T-helper 17 cell (primary cell): ENCODE measurements at places on chromosomes 16 and 17.

GRCh38 chr17:33968350-33969044 lies 286.6 kb upstream of the CCL2 start:
- H3K4me3 ChIP-seq, result peak overlapping the region; percentile 19
- H3K27ac ChIP-seq, result peak overlapping the region; percentile 45
- peaks cover 25% of the 10 kb centered on the region for H3K4me1 ChIP-seq
- no peaks in the 10 kb centered on the region for H3K36me3 ChIP-seq
- no peak for DNase-seq
- H3K27me3 ChIP-seq, result no peaks in the 10 kb centered on the region

- H3K36me3 ChIP-seq, result no peaks in the 10 kb centered on the region
- H3K27ac ChIP-seq, result peak overlapping the region; percentile 57
- no peaks in the 10 kb centered on the region for H3K27me3 ChIP-seq
- DNase-seq, result peak; percentile 64
- no peak overlapping the region for H3K4me3 ChIP-seq
These were observed 17.9 kb downstream of the LIG3 start for GRCh38 chr17:34998205-34998604.

GRCh38 chr17:34443619-34444469 lies 80.8 kb upstream of the CCL1 start:
- no peak overlapping the region for H3K4me3 ChIP-seq
- no peak overlapping the region for H3K27ac ChIP-seq
- peaks cover 66% of the 10 kb centered on the region for H3K27me3 ChIP-seq
- DNase-seq, result no peak
- H3K36me3 ChIP-seq, result no peaks in the 10 kb centered on the region

DNA sequence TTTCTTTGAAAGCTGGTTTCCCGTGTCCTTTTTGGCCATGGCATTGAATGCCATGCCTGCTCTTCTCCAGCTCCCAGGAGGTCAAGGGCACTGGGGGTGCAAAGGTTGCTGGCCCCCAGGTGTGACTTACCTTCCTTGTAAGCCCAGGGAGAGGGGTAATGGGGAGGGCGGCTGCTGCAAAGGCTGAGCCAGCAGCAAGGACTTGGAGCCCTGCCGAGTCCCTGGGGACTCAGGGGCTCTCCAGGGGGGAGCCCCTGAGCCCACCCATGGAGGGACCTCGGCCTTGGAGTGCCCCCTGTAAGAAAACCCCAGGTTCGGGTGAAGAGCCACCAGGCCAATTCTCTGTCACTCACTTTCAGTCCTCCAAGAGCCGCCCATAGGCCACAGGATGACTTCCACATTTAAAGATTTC lies 5.9 kb upstream of the CCL22 start:
- no peak for DNase-seq
- no peak overlapping the region for H3K27ac ChIP-seq
- H3K36me3 ChIP-seq, result no peaks in the 10 kb centered on the region
- peaks cover 29% of the 10 kb centered on the region for H3K27me3 ChIP-seq
- peaks cover 13% of the 10 kb centered on the region for H3K4me1 ChIP-seq
- no peak overlapping the region for H3K4me3 ChIP-seq

DNA sequence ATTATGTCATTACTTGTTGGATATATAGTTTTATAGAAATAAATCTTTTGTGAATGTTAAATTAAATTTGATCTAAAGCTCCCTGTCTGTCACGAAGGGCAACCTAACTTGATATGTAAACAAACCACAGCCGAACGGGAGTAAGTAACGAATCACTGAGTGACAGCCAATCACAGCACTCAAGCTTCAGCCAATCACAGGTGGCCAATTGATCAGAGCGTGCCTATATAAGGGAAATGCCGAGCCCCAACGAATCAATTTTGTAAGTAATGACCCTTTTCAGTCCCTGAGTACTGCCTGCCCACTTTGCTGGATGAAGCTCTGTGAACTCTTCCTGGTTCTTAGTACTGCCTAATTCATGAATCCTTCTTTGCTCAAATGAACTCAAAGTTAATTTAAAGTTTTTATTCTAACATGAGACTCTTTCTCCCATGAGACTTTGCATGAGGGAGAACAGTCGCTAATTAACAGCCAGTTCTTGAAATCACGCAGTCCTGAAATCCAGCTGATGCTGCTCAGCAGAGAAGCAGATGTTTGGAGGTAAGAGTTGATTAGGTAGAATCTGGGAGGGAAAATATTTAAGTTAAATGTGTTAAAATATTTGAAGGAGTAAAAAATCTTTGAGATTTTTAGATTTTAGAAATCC lies 302.2 kb downstream of the CNTNAP4 start:
- no peaks in the 10 kb centered on the region for H3K4me1 ChIP-seq
- H3K27ac ChIP-seq, result no peak overlapping the region
- no peaks in the 10 kb centered on the region for H3K36me3 ChIP-seq
- no peaks in the 10 kb centered on the region for H3K27me3 ChIP-seq
- no peak overlapping the region for H3K4me3 ChIP-seq

GRCh38 chr16:15757630-15758251 lies 99.1 kb downstream of the MYH11 start:
- H3K27ac ChIP-seq, result no peak overlapping the region
- H3K4me1 ChIP-seq, result peaks cover 6% of the 10 kb centered on the region
- H3K27me3 ChIP-seq, result peaks cover 23% of the 10 kb centered on the region
- H3K36me3 ChIP-seq, result peaks cover 4% of the 10 kb centered on the region

- H3K4me3 ChIP-seq, result no peak overlapping the region
- no peak for DNase-seq
- no peaks in the 10 kb centered on the region for H3K36me3 ChIP-seq
- H3K27ac ChIP-seq, result no peak overlapping the region
These were observed 297.5 kb upstream of the XYLT1 start for GRCh38 chr16:17768257-17768656.

DNA sequence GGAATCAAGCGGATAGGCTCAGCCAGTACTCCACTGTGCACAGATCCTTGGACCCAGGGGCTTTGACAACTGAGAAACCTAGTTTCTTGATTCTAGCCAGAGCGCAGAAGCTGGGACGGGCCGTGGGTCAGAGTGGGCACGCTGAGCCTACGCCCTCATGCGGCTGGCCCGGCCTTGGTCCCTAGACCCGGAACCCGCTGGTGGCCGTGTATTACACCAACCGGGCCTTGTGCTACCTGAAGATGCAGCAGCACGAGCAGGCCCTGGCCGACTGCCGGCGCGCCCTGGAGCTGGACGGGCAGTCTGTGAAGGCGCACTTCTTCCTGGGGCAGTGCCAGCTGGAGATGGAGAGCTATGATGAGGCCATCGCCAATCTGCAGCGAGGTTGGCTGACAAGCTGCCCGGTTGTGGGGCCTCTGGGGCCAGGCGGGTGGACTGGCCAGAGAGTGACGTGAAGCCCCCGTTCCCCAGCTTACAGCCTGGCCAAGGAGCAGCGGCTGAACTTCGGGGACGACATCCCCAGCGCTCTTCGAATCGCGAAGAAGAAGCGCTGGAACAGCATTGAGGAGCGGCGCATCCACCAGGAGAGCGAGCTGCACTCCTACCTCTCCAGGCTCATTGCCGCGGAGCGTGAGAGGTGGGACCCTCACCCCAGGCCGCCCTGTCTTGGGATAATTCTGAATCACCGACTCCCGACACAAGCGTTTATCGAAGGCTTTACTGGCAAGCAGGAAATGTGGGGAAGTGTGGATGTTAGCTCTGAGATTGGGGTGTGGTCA lies 946 bp downstream of the STUB1 start:
- DNase-seq, result no peak
- no peaks in the 10 kb centered on the region for H3K36me3 ChIP-seq
- peak overlapping the region; percentile 83 for H3K4me3 ChIP-seq
- no peaks in the 10 kb centered on the region for H3K27me3 ChIP-seq

- H3K36me3 ChIP-seq, result peaks cover 8% of the 10 kb centered on the region
- H3K4me1 ChIP-seq, result peaks cover 17% of the 10 kb centered on the region
- H3K27me3 ChIP-seq, result no peaks in the 10 kb centered on the region
- peak overlapping the region; percentile 54 for H3K27ac ChIP-seq
These were observed 50.0 kb downstream of the SF3B3 start for GRCh38 chr16:70573451-70574121.

DNA sequence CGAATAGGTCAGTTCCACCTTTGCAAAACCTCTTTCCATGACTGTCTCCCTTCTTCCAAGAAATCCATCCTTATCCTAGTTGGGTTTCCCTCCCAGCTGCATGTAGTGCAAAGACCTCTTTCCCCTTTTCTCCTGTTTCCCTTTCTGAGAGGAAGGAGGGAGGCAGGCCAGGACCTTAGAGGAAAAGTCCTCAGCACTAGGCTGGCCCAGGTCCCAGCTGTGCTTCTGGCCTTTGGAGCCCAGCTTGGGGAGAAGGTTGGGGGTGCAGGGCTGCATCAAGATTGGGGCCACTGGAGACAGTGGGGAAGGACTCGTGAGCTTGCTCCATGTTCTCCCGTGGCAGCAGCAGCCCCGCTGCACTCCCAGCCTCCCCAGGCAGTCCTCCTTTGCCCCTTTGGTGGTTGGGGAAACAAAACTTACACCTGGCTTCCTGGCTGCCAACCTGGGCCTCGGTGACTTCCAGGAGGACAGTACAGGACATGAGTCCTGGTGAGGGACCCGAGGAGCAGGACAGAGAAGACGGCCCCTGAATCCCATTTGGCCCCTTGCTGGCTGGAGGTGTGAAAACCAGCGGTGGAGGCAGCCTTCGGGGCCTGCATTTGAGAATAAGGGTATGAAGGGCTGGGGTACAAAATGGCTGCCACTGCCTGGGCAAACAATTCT lies 481 bp downstream of the HEXIM2 start:
- peaks cover 6% of the 10 kb centered on the region for H3K36me3 ChIP-seq
- H3K4me3 ChIP-seq, result peak overlapping the region; percentile 96
- DNase-seq, result no peak
- peak overlapping the region; percentile 94 for H3K27ac ChIP-seq
- no peaks in the 10 kb centered on the region for H3K27me3 ChIP-seq

DNA sequence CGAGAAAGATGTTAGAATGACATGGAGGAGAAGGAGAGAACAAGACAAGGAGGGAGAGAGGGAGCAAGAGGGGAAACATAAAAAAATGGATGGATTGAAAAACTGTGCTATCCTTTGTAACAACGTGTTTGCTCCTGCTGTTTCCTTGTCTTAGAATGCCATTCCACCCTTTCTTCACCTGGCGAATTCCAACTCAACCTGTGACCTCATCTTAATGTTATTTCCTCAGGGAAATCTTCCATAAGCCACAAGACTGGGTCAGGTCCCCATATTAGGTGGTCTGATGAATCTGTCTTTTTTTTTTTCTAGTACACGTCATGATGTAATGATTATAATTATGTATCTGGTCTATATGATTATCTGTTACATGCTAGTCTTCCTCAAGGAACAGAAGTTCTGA lies 195.0 kb upstream of the MAF start:
- H3K36me3 ChIP-seq, result no peaks in the 10 kb centered on the region
- H3K27me3 ChIP-seq, result peaks cover 17% of the 10 kb centered on the region
- H3K4me1 ChIP-seq, result no peaks in the 10 kb centered on the region
- DNase-seq, result no peak

GRCh38 chr16:85239239-85239638 lies 127.0 kb upstream of the CIBAR2 start:
- no peak overlapping the region for H3K4me3 ChIP-seq
- no peak overlapping the region for H3K27ac ChIP-seq
- peaks cover 45% of the 10 kb centered on the region for H3K27me3 ChIP-seq
- no peaks in the 10 kb centered on the region for H3K36me3 ChIP-seq
- DNase-seq, result no peak
- no peaks in the 10 kb centered on the region for H3K4me1 ChIP-seq

DNA sequence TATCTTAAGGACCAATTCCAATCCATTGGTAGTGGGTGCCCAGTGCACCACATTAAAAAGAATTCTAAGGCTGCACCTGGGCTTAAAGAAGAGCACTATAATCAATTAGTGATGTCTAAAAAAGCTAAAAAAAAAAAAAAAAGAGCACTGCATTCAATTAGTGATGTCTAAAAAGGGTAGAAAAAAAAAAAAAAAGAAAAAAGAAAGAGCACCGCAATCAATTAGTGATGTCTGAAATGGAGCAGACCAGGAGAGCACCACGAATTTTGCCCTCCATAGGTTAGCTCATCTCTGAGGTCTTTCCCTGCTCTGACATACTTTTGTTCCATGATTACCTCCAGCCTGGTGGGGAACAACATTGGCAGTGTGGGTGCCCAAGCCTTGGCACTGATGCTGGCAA lies 18.9 kb upstream of the CYLD start:
- no peaks in the 10 kb centered on the region for H3K27me3 ChIP-seq
- peak overlapping the region; percentile 3 for H3K27ac ChIP-seq
- no peak for DNase-seq
- H3K4me3 ChIP-seq, result no peak overlapping the region
- peaks cover 15% of the 10 kb centered on the region for H3K4me1 ChIP-seq

GRCh38 chr16:29696881-29697331 lies 17.9 kb downstream of the QPRT start:
- H3K4me3 ChIP-seq, result no peak overlapping the region
- H3K4me1 ChIP-seq, result peaks cover 15% of the 10 kb centered on the region
- no peaks in the 10 kb centered on the region for H3K27me3 ChIP-seq
- H3K27ac ChIP-seq, result no peak overlapping the region
- DNase-seq, result no peak

GRCh38 chr16:56408379-56409098 lies 16.8 kb downstream of the AMFR start:
- no peak overlapping the region for H3K4me3 ChIP-seq
- peaks cover 4% of the 10 kb centered on the region for H3K4me1 ChIP-seq
- no peak overlapping the region for H3K27ac ChIP-seq
- peaks cover 5% of the 10 kb centered on the region for H3K36me3 ChIP-seq
- DNase-seq, result no peak
- no peaks in the 10 kb centered on the region for H3K27me3 ChIP-seq

- peaks cover 11% of the 10 kb centered on the region for H3K4me1 ChIP-seq
- no peaks in the 10 kb centered on the region for H3K36me3 ChIP-seq
- no peak for DNase-seq
- H3K27ac ChIP-seq, result no peak overlapping the region
- no peak overlapping the region for H3K4me3 ChIP-seq
- no peaks in the 10 kb centered on the region for H3K27me3 ChIP-seq
These were observed 82.3 kb downstream of the SSH2 start for GRCh38 chr17:29847527-29848400.

DNA sequence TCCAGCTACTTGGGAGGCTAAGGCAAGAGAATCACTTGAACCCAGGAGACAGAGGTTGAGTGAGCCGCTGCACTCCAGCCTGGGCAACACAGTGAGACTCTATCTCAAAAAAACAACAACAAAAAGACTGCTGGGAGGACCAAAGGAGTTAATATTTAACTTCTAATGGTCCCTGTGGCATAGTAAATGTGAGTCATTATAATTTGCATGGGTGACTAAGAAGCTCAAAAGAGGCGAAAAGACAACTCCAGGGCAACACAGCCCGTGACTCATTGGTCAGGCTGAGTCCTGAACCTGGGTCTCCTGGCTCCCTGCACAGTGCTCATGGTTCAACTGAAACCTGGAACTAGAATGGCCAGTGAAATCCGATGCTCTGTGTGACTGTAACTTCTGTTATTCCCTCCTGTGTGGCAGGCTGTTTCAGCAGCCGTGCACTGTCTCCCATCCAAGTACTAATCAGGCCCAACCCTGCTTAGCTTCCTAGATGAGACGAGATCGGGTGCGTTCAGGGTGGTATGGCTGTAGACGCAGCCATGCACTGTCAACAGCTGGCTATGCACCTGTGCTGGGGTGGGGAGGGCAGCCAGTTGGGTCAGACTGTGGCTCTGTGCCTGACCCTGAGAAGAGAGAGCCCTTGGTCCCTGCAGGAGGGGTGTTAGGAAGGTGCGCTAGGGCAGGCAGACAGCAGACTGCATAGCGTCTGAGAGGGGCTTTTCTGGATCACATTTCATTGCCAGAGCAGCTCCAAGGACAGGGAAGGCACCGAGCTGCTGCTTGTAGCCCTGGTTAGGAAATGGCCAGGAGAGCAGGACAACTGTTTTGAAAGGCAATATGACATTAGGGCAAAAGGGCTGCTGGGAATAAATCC lies 14.5 kb upstream of the GPRC5C start:
- H3K36me3 ChIP-seq, result no peaks in the 10 kb centered on the region
- DNase-seq, result no peak
- H3K4me3 ChIP-seq, result no peak overlapping the region
- peaks cover 47% of the 10 kb centered on the region for H3K27me3 ChIP-seq
